Cerebellar nuclear complex (tissue), 1 donor: ENCODE measurements at places on chromosomes 13 and 19.

DNA sequence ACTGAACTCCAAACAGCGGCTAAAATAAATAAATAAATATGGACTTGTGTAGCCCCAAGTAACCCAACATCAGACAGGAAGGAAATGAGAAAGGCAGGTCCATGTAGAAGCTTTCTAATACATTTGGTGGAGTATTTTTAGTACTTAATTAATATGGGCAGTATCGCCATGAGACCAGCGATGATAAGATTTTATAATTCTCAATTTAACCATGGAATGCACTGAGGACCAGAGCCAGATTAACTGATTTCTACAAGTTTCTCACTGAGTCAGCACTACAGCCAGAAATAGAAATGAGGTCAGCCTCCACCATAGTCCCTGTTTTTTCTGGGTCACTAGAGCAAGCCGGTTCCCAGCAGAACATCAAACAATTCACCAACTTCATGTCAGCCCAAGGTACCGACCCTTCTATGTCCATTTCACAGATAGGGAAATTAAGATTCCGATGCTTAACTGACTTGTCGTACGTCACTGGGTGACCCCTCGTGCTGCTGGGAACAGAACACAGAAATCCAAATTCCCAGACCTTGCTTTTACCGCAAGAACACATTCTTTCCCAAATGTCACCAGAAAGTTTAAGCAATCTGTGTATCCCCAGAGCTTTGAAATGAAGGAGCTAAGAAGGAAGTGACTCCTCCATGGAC, 90.4 kb downstream of the COL4A1 start:
- DNase-seq = no peak

DNA sequence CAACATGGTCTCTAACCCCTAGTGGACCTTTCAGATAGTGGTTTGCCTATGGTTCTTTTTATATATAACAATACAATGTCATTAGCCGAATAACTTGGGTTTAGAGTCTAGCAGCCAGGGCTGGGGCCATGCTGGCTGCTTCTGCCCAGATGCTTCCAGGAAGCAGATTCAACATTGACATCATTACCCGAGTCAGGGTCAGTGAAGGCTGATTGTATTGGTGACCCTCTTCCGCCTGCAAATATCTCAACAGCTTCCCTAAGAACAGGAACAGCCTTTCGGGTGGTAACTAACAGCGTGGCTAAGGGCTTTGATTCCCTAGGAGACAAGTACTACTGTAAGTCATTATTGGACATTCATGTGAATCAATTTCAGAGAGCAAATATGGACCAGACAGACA, 476.4 kb downstream of the UQCRFS1 start:
- DNase-seq = no peak

DNA sequence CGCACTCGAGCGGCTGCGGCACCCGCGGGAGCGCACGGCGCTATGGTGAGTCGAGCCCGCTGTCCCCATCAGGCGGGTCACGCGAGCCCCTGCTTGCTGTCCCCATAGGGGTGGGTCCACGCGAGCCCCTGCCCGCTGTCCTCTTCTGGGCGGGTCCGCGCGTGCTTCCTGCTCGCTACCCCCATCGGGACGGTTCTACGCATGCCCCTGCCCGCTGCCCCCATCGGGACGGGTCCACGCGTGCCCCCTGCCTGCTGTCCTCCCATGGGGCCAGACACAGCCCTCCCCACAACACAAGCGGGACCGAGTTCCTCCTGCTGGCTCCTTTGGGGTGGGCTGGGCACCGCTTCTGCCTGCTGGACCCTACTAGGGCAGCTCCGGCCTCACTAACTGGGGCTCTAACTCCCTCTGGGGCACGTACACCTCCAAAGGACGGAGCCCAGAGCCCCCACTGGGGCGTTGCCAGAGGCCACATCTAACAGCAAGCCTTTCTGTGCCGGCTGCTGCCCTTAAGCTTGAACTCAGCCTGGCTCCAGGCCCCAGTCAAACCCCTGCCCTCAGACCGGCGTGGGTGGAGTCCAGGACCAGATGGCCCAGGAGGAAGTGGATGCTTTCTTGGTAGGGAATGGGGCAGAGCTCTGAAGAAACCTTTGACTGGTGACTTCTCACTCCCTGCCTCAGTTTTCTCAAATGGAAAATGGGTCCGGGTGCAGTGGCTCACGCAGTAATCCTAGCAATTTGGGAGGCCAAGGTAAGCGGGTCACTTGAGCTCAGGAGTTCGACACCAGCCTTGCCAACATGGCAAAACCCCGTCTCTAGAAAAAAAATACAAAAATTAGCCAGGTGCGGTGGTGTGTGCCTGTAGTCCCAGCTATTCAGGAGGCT, 722 bp downstream of the COLGALT1 start:
- DNase-seq = no peak

- DNase-seq = no peak
These were observed 2.8 kb upstream of the CIRBP start for GRCh38 chr19:1266129-1266915.

DNA sequence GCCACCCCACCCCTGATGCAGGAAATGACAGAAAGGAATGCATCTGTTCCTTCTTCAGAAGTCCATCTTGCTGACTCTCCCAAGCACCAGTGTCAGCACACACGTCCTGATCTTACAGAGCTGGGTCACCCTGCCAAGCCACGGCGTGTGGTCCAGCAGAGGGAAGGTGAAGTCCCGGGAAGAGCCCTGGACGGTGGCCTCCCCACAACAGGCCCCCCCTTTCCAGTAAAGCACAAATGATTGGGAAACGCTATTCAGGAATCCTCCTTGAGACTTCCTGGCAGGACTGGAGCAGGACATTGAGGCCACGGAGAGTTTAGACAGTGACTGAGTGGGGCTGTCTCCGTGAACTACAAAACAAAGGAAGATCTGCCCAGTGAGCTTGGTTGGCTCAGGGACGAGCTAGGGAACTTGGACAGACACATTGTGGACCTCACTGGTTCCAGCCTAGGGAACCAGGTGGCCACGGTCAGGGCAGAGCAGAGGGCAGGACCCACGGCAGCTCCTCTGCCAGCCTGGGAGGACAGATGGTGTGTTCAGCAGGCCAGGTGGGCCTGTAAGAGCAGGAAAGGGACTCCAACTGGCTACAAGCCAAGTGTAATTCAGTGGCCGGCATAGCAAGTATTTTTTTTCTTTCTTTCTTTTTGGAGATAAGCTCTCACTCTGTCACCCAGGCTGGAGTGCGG, 41.7 kb downstream of the ELL start:
- peak; percentile 92 for DNase-seq

DNA sequence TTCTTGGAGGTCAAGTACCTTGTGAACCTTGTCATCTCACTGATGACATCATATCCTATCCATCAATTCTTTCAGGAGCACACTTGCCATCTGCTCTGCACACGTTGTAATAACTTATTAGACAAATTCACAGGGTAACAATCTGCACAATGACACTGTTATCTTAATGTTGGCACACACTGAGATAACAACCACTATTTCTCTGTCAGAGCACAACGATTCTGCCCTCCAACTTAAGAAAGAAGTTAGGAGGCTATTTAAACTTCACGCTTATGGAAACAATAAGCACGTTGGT, 351.3 kb downstream of the DACH1 start:
- DNase-seq = no peak

GRCh38 chr13:99985241-99985874, 3.8 kb downstream of the ZIC2 start:
- DNase-seq = no peak

- DNase-seq = no peak
These were observed 484.6 kb downstream of the ZNF536 start for GRCh38 chr19:30856786-30857185.

- no peak for DNase-seq
These were observed 37.7 kb upstream of the ESD start for GRCh38 chr13:46834657-46835056.

DNA sequence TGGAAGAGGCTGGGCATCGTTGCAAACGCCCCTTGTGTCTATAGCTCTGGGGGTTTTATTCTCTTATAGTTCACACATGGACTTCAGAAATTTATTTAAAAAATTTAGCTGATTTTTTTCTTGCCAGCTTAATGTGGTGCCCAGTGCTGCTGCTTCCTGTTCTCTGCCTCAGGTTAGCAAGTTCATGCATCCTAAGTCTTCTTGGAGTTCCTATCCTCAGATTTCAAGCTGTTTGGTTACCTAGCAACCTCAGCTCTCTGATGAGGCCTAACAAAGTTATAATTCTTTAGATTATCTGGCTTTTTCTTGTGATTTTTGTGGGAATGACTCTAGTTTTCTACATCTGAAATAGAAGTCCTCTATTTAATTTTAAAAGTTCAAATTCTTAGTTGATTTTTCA, 250.9 kb downstream of the MAB21L1 start:
- DNase-seq = no peak

GRCh38 chr13:71634182-71634581, 232.8 kb downstream of the DACH1 start:
- no peak for DNase-seq

- no peak for DNase-seq
These were observed at the start of gene CTXN1 for GRCh38 chr19:7926021-7926726. CTXN1 (minus strand) TSS chr19:7926135; CDS start chr19:7925538, 597 bp downstream.
